ENCODE measurements at places on chromosomes 11 and 22. TPM values are rescaled to one million over a fixed set of nuclear protein-coding genes. Genes with fewer than 3 reads are reported as not detected.

APOL3 gene
- total RNA-seq: 66.7 TPM

OR52A1 gene
- total RNA-seq: not detected

ABTB2 gene
- 1.8 TPM for total RNA-seq

OR6A2 gene
- not detected for total RNA-seq

ME3 gene
- total RNA-seq: 2.8 TPM

INTS4 gene
- total RNA-seq: 55.3 TPM

SEPTIN5 gene
- total RNA-seq: 0.43 TPM

APOBEC3A gene
- not detected for total RNA-seq

DTX4 gene
- 0.07 TPM for total RNA-seq

MS4A15 gene
- not detected for total RNA-seq

BACE1 gene
- 1.8 TPM for total RNA-seq

CRYBA4 gene
- 0.36 TPM for total RNA-seq

CASTOR1 gene
- total RNA-seq: 4.0 TPM

SCGB1C1 gene
- not detected for total RNA-seq

POU2AF2 gene
- not detected for total RNA-seq

ZNF214 gene
- total RNA-seq: not detected

TSPAN32 gene
- 6.5 TPM for total RNA-seq

MFNG gene
- 106 TPM for total RNA-seq

C1QTNF5 gene
- total RNA-seq: not detected

MAPK8IP1 gene
- 0.58 TPM for total RNA-seq

AGBL2 gene
- total RNA-seq: 4.2 TPM

ALDH3B1 gene
- not detected for total RNA-seq

DERL3 gene
- total RNA-seq: 8.1 TPM

UBQLNL gene
- total RNA-seq: not detected

SCARF2 gene
- 0.43 TPM for total RNA-seq

HOATZ gene
- total RNA-seq: not detected

PEX26 gene
- total RNA-seq: 56.3 TPM

MMP27 gene
- total RNA-seq: not detected

NLRP6 gene
- total RNA-seq: 1.2 TPM

TMEM86A gene
- total RNA-seq: 0.50 TPM

PVALB gene
- not detected for total RNA-seq

TRIM3 gene
- 8.0 TPM for total RNA-seq

ARHGAP8 gene
- total RNA-seq: 0.88 TPM

OR2D2 gene
- total RNA-seq: not detected

CCDC89 gene
- not detected for total RNA-seq

OR51E1 gene
- total RNA-seq: not detected

MS4A6A gene
- total RNA-seq: not detected

IL17RA gene
- total RNA-seq: 14.7 TPM

NUCB2 gene
- 38.2 TPM for total RNA-seq

APOA4 gene
- total RNA-seq: not detected

KRTAP5-7 gene
- not detected for total RNA-seq

CCDC90B gene
- total RNA-seq: 29.2 TPM

FOLR1 gene
- not detected for total RNA-seq

MYEOV gene
- total RNA-seq: not detected

MUC2 gene
- not detected for total RNA-seq

GGT5 gene
- total RNA-seq: not detected

SPDYC gene
- total RNA-seq: not detected

OPCML gene
- not detected for total RNA-seq

CHST1 gene
- 0.24 TPM for total RNA-seq

SYT7 gene
- total RNA-seq: not detected

TREH gene
- total RNA-seq: not detected

C22orf31 gene
- total RNA-seq: not detected

SYT12 gene
- not detected for total RNA-seq

MISFA gene
- 2.9 TPM for total RNA-seq

NCR3LG1 gene
- total RNA-seq: 0.82 TPM

OR8A1 gene
- total RNA-seq: not detected

PANX3 gene
- total RNA-seq: not detected

SLC22A8 gene
- not detected for total RNA-seq

SLC1A2 gene
- not detected for total RNA-seq
